ENCODE measurements at places on chromosomes 5 and 9. TPM values are rescaled to one million over a fixed set of nuclear protein-coding genes. Genes with fewer than 3 reads are reported as not detected.

The SPAG8 gene
- 0.76 TPM for total RNA-seq

The SPINK6 gene
- 0.49 TPM for total RNA-seq

The CDH6 gene
- total RNA-seq = 0.22 TPM

The CDC14B gene
- 13.5 TPM for total RNA-seq

The TAF1L gene
- total RNA-seq = not detected

The TRIM14 gene
- 13.8 TPM for total RNA-seq

The GPR21 gene
- total RNA-seq = not detected

The PRLR gene
- 0.19 TPM for total RNA-seq

The IL5 gene
- not detected for total RNA-seq

The REXO4 gene
- 37.9 TPM for total RNA-seq

The NUTM2F gene
- not detected for total RNA-seq

The BARHL1 gene
- not detected for total RNA-seq

The CNTLN gene
- total RNA-seq = 5.7 TPM

The PCDHB12 gene
- total RNA-seq = not detected

The TPM2 gene
- 695 TPM for total RNA-seq

The PRDM9 gene
- not detected for total RNA-seq

The CCDC171 gene
- total RNA-seq = 0.26 TPM

The TMEFF1 gene
- total RNA-seq = 1.3 TPM

The AHRR gene
- 4.3 TPM for total RNA-seq

Measured in A549 treated with GW870086 at 1 μM for 4 hours (cell line).